Small intestine (tissue), 16 donors: ENCODE measurements at places on chromosomes 7 and 10. TPM values are rescaled to one million over a fixed set of nuclear protein-coding genes. Genes with fewer than 3 reads are reported as not detected.

The STEAP1 gene
- polyA plus RNA-seq, result 0.67 TPM

The CALY gene
- not detected for polyA plus RNA-seq

The DEPP1 gene
- polyA plus RNA-seq, result 6.8 TPM

The PIK3CG gene
- polyA plus RNA-seq, result 1.1 TPM

DNA sequence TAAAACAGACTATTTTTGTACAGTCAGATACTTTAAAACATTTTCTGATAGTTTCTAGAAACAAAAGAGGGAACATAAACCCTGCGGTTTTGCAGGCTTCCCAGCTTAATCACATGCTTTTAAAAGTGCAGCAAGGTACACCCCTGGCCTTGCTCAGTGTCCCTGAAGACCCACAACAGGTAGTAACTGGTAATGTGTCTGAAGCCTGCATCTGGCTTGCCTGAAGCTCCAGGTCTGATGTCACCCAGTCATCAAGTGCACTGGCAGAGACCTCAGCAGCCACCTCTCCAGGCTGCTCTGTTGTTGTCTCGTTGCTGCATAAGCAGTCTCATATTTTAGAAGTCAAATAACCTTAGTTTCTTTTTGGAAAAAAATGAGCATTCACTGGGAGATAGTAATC lies 376.1 kb upstream of the MTPN start:
- H3K4me1 ChIP-seq, result no peaks in the 10 kb centered on the region
- no peaks in the 10 kb centered on the region for H3K36me3 ChIP-seq
- no peak overlapping the region for H3K4me3 ChIP-seq
- no peak overlapping the region for H3K27ac ChIP-seq
- DNase-seq, result no peak

DNA sequence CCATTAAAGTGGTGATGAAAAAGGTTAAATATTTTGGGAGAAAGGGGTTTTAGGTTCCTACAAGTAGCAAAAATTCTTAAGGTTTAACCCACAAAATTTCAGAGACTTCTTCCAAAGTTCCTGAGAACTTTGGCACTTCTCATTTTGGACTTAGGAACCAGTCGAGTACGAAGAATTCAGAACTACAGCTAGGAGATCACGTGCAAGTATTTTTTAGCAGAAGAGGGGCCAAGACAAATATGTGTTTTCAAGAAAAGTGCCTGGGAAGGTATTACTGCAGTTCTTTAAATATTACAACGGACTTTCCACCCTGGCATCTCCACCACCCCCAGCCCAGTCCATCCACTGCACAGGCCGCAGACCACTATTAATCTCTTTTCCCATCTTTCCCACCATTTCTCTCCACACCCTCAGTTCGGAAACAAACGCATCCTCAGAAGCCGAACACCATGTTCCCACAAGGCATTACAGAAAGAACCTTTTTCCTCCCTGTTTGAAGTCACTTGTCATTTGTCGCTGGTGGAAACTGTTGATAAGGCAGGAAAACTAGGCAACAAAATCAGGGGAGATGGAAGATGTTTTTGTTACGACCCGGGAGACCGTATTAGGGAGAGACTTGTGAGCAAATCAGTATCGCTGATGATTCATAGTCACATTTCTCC lies 7.1 kb downstream of the INHBA start:
- peak overlapping the region; percentile 81 for H3K27ac ChIP-seq
- no peak overlapping the region for H3K4me3 ChIP-seq
- peaks cover 3% of the 10 kb centered on the region for H3K4me1 ChIP-seq
- DNase-seq, result no peak
- H3K27me3 ChIP-seq, result no peaks in the 10 kb centered on the region

GRCh38 chr10:30387646-30388243 lies 38.7 kb upstream of the MTPAP start:
- H3K27ac ChIP-seq, result no peak overlapping the region
- no peaks in the 10 kb centered on the region for H3K4me1 ChIP-seq
- DNase-seq, result no peak
- no peaks in the 10 kb centered on the region for H3K27me3 ChIP-seq

DNA sequence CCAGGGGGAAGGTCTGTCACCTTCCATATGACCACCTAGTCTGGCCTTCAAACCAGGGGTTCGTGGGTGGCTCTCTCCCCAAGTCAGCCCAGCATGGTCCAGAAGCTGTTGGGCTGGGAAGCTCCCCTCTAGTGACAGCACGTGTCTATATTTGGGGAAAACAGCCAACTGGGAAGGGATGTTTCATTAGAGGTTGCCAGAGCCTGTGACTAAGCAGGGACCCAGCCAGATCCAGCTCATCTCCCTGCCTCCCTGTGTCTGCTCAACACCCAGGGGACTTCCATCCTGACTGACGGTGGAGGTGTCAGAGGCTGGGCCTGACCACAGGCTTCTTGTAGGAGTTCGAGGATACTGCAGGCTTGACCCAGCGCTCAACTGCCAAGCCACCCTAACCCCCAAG lies 10.5 kb downstream of the STYXL1 start:
- H3K4me1 ChIP-seq, result no peaks in the 10 kb centered on the region
- H3K27ac ChIP-seq, result no peak overlapping the region
- H3K36me3 ChIP-seq, result peaks cover 24% of the 10 kb centered on the region
- no peak for DNase-seq
- H3K4me3 ChIP-seq, result no peak overlapping the region

GRCh38 chr7:139626817-139627216 lies 103.3 kb downstream of the CLEC2L start:
- H3K4me1 ChIP-seq, result no peaks in the 10 kb centered on the region
- H3K36me3 ChIP-seq, result peaks cover 22% of the 10 kb centered on the region
- H3K27me3 ChIP-seq, result no peaks in the 10 kb centered on the region

- no peak overlapping the region for H3K27ac ChIP-seq
- H3K4me3 ChIP-seq, result no peak overlapping the region
- no peaks in the 10 kb centered on the region for H3K27me3 ChIP-seq
- H3K36me3 ChIP-seq, result no peaks in the 10 kb centered on the region
- DNase-seq, result no peak
Measured at GRCh38 chr10:122643931-122644534, 55.6 kb downstream of the C10orf120 start.

GRCh38 chr7:158958618-158959017 lies 102.3 kb downstream of the DYNC2I1 start:
- peak overlapping the region; percentile 38 for H3K4me3 ChIP-seq
- H3K27me3 ChIP-seq, result no peaks in the 10 kb centered on the region
- no peaks in the 10 kb centered on the region for H3K36me3 ChIP-seq
- H3K4me1 ChIP-seq, result peaks cover 10% of the 10 kb centered on the region
- no peak overlapping the region for H3K27ac ChIP-seq
- peak; percentile 16 for DNase-seq

- H3K4me1 ChIP-seq, result peaks cover 15% of the 10 kb centered on the region
- H3K4me3 ChIP-seq, result no peak overlapping the region
- H3K27ac ChIP-seq, result peak overlapping the region; percentile 68
- no peaks in the 10 kb centered on the region for H3K27me3 ChIP-seq
- DNase-seq, result peak; percentile 35
- peaks cover 2% of the 10 kb centered on the region for H3K36me3 ChIP-seq
Measured at GRCh38 chr10:22649390-22649841, 65.0 kb downstream of the PIP4K2A start.

GRCh38 chr7:79182283-79182682 lies 271.2 kb downstream of the MAGI2 start:
- H3K27ac ChIP-seq, result no peak overlapping the region
- no peaks in the 10 kb centered on the region for H3K4me1 ChIP-seq
- H3K4me3 ChIP-seq, result no peak overlapping the region
- no peaks in the 10 kb centered on the region for H3K27me3 ChIP-seq
- no peak for DNase-seq

- H3K27ac ChIP-seq, result no peak overlapping the region
- H3K36me3 ChIP-seq, result no peaks in the 10 kb centered on the region
- no peak for DNase-seq
Measured at GRCh38 chr7:148319316-148319808, 271.2 kb upstream of the C7orf33 start.

- no peaks in the 10 kb centered on the region for H3K4me1 ChIP-seq
- H3K27me3 ChIP-seq, result no peaks in the 10 kb centered on the region
- no peak overlapping the region for H3K4me3 ChIP-seq
- peaks cover 5% of the 10 kb centered on the region for H3K36me3 ChIP-seq
- DNase-seq, result no peak
- no peak overlapping the region for H3K27ac ChIP-seq
Measured at GRCh38 chr7:8149222-8149621, 112.7 kb downstream of the ICA1 start.
